ENCODE measurements at places on chromosomes 2 and 18.

DNA sequence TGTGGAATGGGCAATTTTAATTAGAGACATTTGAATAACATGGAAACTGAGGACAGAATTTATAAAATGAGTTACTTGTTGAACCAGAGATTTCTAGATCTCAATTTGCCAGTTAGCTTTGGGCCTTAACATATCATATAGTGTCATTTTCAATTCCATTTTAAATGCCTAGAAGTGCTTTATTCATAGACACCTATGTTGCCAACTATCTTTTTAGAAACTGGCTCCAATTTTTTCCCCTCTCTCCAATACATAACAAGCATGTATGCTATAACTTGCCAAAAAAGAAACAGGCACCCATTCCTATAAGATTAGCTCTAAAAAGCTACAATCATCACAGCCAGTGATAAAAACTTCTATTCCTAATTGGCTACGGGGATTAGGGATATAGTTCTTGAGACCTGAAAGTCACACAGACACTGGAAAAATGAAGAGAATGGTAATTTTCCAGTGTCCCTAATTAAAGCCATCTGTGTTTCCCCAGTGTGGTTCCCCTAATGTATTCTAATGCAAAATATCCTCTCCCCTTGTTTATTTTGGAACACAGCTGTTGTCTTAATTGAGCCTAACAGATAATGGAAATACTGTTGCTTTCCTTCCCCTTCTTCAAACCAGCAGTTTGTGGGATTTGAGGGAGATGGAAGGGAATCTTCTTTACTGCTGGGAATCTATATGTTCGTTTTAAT lies 205.5 kb upstream of the FSHR start:
- DNase-seq, result no peak

DNA sequence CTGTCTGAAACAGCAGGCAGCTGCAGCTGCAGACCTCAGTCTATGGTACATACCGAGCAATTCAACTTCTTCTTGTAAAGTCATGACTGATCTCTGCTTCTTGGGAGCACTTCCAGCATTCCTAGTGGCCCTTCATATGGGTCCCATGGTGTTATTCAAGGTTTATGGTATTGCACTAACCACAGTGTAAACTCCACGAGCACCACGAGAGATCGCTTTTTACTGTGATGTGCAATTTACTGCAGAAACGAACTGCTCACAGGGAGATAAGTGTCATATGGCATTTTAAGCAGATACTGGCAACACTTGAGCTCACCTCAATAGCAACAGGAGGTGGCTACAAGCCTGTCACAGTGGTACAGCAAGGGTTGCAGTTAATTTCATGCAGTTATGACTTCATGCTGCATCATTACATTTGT lies 38.6 kb upstream of the SH3BP4 start:
- DNase-seq, result peak; percentile 20

DNA sequence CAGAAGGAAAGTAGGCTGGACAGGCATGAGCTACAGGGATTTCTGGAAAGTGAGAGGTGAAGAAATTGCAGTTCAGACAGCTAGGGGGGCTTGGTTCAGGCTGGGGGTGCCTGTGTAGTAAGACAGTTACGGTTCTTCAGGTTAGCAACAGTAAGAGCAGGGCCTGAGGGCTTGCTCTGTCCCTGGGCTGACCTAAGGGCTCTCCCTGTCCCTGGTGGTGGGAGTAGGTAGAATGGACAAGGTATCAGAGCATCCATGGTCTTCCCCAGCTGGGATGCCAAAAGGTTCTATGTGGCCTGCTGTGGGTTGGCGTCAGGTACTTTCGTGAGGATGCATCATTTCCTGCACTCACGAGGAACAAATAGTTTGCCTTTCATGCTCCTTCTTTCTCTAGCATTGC lies 34.6 kb upstream of the TACR1 start:
- DNase-seq, result no peak

DNA sequence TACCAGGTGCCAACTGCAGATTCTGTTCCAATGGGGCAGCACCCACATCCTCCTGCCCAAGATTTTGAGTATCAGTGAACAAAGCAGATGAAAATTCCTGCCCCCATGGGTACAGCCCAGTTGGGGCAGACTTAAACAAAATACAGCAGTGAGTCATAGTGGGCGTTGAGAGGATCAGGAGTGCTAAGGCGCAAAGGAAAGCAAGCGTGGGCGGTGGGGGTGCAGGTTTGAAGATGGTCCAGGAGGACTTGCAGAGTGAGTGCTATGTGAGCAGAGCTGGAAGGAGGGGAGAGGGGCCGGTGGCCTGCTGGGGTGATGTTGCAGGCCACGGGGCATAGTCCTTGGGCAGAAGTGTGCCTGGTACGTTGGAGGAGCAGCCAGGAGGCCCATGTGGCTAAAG lies 24.7 kb downstream of the STEAP3 start:
- peak; percentile 75 for DNase-seq

GRCh38 chr2:218523651-218524050 lies 44.5 kb downstream of the USP37 start:
- DNase-seq, result no peak

GRCh38 chr2:47064106-47064505 lies 91.0 kb downstream of the STPG4 start:
- no peak for DNase-seq

- DNase-seq, result no peak
Observed at GRCh38 chr18:57738078-57738477, 65.0 kb downstream of the ATP8B1 start.

GRCh38 chr2:33158482-33159003 lies 211.8 kb downstream of the LTBP1 start:
- DNase-seq, result peak; percentile 85

- DNase-seq, result peak; percentile 29
Observed at GRCh38 chr18:25253136-25253535, 98.8 kb downstream of the ZNF521 start.

- DNase-seq, result peak; percentile 41
Observed at GRCh38 chr2:143475041-143475776, 346.0 kb downstream of the ARHGAP15 start.

- DNase-seq, result no peak
Observed at GRCh38 chr2:194271293-194271961, 1385.6 kb upstream of the SLC39A10 start.

GRCh38 chr18:49305688-49306336 lies 154.6 kb downstream of the DYM start:
- DNase-seq, result no peak

- no peak for DNase-seq
Observed at GRCh38 chr2:241562269-241562891, 3.8 kb downstream of the BOK start.

DNA sequence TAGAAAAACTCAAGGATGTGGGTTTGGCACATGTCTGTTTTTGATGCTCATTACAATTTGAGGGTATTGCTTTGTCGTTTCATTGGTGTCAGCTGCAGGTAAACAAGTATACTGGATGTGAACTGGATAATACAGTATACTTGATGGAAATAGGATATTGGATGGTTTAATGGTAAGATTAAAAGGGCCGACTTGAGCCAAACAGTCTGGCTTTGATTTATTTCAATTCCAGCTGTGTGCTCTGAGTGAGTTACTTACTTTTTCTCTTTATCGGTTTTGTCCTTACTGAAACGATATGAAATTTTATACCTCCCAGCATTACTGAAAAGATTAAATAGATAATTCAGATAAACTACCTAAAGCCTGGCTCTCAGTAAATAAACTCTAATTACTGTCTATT lies 227.6 kb downstream of the ASXL3 start:
- no peak for DNase-seq

DNA sequence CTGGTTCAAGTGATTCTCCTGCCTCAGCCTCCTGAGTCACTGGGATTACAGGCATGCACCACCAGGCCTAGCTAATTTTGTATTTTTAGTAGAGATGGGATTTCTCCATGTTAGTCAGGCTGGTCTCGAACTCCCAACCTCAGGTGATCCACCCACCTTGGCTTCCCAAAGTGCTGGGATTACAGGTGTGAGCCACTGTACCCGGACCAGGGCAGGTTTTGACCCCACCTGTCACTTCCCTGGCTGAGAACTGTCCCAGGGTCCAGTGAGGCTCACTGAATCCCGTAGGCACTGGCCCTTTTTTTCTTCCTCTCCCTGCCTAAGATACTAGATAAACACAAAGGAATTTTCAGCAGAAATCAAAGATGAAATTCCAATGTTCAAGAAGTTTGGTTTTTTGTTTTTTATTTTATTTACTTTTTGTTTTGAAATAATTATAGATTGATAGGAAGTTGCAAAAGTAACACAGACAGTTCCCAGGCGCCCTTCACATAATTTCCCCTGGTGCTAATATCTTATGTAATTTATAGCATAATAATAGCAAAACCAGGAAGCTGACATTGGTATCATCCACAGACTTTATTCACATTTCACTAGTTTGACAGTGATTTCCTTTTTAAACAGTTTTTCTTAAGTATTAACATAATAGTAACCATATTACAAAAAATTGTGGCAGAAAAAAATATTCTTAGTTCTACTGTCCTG lies 52.4 kb upstream of the B3GNT7 start:
- DNase-seq, result no peak

DNA sequence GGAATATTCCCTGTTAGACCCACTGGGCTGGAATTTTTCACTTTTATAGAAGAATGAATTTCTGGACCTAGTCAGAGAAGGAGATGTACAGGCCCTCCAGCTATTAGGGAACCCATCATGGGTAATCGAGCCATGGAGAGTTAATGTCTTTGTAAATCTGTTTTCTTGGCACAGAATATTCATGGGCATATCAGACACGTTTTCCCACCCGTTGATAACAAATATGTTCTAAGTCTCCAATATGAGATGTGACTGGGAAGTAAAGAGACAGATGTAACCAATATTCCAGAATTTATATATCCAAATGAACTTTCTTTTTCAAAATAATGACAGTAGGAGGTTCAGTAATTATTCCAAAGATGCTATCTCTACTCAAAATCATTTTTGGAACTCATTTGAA lies 38.7 kb downstream of the CCDC85A start:
- DNase-seq, result no peak

DNA sequence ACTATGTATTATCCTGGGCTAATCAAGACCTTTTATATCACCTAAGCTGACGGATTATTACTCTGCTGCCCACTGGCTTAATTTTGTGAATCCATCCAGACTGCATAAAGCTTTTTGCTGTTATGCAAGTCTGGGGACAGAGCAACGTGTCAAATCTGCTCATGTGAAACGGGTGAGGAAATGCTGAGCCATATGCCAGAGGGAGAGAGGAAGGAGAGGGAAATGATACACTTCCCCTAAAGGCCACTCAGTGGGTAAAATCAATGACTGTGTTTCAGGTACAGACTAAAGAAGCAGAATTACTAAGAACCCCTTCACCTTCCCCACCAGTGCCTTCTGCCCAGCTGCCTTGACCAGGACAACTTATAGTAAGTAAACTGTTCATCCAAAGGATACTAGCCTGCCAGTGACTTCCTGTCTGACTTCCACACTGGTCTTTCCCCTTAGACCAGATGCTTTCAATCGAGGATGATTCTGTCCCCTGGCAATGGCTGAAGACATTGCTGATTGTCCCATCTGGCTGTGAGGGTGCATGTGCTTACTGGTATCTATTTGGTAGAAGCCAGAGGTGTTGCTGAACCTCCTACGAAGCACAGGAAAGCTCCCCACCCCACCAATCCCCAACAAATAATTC lies 43.0 kb downstream of the STAT1 start:
- DNase-seq, result no peak

DNA sequence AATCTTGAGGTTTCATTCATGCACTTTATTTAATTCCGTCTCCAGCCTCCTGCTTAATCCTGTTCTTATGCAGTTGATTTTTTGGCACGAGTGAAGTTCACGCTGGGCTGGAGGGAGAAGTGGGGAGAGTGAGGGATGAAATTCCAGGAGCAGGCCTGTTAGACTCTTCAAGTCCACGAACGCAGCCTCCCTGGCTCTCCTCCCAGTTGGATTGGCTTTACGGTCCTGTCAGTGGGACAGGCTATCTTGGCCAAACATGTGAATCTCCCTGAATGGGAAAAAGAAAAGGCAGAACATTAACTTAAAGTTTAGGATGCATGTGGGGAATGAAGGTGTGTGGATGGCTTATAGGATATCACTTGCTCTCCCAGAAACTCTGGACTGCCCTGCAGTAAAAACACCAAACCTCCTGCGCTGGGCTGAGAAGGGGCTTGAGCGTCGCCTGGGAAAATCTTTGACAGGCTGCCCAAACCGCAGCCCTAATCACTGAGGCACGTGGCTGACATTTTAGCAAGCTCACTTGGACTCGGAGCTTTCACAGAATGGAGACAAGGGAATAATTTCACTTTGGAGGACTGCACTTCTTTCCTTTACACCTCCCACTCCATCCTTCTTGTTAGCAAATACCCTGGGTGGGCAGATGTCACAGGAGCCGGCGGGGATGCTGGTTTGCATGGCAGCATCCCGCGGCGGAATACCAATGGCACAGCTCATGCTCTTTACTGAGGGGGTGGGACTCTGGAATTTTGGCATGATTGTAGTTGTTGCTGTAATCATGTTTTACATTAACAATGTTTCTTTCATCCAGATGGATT lies 93.9 kb downstream of the ACKR3 start:
- peak; percentile 89 for DNase-seq

DNA sequence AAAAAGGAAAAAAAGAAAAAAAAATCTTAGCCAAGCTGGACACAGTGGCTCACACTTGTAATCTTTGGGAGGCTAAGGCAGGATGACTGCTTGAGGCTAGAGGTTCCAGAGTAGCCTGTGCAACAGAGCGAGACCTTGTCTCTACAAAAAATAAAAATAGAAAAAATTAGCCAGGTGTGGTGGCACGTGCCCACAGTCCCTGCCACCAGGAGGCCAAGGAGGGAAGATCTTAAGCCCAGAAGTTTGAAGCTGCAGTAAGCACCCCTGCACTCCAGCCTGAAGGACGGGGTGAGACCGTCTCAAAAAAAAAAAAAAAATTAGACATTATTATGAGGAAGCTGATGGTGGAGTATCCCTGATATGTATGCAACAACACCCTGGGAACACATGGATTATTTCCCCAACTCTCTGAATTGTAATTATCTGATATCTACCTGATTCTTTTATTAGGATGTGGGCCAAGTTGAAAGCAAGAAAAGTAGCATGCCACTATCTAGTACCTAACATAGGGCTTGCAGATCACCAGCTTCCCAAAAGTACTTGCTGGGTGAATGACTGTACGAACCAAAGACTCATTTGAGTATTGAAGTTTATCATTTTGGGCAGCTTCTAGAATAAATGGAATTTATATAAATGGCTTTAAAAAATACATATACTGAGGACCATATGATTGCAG lies 140.9 kb downstream of the TCF4 start:
- no peak for DNase-seq

DNA sequence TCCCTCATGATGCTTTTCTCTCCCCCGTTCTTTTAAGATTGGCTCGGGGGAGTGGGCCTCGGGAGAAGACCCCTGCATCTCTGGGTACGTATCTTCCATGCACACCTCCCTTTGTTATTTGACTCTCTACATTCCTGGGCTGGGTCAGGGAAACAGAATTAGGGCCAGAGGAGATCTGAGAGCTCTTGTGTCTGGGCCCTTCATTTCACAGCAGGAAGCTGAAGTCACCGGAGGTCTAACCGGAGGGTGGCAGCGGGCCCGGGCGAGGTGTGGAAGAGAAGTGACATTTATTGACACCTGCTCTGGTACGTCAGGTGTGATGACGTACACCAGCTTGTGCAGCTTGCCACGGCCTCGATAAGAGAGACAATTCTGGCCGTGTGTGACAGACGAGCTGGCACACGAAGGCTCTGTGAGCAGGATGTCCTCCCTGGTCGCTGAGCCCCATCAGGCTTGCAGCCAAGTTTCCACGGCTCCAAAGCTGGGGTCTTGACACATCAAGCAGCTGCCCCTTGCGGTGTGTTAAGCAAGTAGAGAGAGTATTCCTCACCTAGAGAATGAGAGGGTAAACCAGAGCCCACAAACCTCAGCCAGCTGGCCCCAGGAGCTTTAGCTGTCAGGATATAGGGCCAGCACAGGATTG lies 30.4 kb downstream of the TOGARAM2 start:
- no peak for DNase-seq
